ENCODE measurements at places on chromosomes 11 and 22.

DNA sequence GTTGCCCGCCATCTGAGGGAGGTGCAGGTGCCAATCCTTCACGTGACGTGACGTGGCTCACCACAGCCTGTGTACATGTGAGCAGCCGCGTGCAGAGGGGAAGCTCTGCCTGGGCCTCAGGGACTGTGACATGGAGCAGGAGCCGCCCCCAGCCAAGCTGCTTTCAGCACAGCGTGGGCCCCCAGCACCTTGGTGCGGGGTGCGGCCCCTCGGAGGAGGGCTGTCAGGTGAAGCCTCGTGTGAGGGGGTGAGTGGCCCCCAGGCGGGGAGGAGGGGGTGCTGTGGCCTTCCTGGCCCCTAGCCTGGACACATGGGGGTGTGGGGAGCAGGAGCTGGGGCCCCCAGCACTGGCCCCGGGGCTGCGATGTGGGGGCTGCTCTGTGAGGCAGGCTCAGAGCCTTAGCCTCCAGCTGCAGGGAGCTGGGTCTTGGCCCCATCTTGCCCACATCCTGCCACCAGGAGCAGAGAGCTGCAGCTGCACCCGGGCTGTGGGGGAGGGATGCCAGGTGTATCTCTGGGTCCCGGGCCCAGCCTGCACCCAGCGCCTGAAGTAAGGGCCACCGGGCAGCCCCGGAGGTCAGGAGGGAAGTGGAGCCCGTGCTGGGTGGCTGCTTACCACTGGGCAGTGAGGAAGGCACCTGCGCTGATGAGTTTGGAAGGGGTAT lies at the start of gene ADORA2A:
Gene ADORA2A (plus strand): TSS at position 100 of the 665 bp plus-strand sequence. CDS start 5,806 bp downstream, outside the sequence.
- no peak for DNase-seq

GRCh38 chr22:46638601-46639431 lies 18.6 kb downstream of the GRAMD4 start:
- peak; percentile 17 for DNase-seq

DNA sequence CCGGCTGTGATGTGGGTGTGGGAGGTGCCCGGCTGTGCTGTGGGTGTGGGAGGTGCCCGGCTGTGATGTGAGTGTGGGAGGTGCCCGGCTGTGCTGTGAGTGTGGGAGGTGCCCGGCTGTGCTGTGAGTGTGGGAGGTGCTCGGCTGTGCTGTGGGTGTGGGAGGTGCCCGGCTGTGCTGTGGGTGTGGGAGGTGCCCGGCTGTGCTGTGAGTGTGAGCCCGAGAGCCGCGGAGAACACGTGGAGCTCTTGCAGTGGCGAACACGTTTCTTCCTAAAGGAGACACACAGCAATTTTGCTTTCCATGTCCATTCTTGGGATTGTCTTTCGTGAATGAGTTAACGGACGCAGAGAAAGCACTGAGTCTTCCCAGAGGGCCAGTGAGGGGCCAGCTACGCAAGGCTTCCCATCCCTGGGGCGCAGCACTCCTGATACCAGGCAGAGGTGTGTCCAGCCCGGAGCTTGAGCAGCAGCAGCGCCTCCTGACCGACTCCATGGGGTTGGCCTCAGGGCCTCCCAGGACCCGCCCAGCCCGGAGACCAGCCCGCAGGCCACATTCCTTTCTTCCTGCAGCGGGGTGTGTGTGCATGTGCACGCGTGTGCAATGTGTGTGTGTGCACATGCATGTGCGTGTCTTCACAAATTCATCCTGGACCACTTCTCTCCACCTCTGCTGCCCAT lies 245.0 kb upstream of the B3GAT1 start:
- no peak for DNase-seq

- no peak for DNase-seq
These were observed 35.1 kb upstream of the ARFGAP3 start for GRCh38 chr22:42892156-42892555.

DNA sequence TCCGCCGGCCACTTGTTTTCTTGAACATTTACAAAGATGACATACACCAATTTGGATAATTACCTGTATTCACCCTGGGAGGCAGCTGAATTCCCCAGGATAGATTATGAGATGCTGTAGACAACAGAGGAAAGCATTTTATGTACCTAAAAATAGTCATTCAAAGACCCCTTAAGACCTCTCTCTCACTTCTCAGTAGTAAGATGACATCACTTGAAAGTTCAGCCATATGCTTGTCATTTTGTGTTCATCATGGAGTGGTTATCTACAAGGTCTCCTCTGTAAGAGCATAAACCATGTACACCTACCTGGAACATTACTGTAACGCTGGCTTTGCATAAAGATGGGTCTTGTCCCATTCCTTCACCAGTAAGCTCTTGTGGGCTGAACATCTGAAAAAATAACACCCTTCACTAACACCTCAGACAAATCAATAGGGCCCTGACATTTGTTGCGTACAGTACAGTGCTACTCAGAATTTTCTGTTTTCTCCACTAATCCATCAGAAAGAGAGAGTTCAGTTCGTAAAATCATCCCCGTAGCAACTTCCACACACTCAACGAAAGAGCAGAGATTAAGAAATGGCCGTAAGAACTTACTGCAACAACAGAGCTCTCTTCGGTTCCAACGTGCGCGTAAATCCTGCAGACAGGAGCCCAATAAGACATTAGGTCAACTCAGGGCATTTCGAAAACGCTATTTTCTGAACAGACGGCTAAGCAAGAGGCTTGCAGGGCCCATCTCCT lies 15.6 kb upstream of the WDR74 start:
- no peak for DNase-seq

DNA sequence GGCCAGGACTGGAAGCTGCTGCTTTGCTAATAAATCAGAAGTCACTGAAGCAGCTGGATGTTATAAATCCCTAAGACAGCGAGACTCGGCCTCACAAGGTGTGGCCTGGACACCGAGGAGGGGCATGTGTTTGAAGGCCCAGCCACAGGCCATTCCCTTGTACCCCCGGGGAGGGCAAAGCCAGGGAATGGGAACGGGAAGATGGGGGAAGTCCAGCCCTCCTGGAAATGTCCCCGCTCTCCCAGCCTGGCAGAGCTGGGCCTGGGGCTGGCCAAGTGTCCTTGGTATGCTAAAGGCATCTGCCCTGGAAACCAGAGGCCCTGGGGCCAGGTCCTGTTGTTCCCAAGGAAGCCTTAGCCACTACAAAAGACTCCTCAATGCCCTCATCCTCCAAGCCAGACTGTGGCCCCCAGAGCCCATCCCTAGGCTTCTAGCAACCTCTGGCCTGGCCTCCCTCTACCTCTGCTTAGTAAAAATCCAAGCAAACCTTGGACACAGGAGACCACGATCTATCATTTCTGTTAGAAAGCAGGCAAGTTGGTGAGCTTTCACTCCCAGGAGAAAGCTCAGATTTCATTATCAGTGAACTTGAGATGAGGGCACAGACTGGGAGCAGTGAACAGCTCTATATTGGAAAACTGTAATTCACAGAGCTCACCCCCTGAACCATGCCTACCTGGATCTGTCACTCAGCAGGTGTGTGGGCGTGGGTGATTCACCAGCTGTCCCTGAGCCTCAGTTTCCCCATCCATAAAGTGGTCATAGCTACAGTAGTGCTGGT lies 11.0 kb downstream of the CHST1 start:
- DNase-seq, result no peak

GRCh38 chr11:134417871-134418840 lies 6.1 kb upstream of the B3GAT1 start:
- no peak for DNase-seq
